ENCODE measurements at places on chromosomes 2 and 18.

GRCh38 chr2:19367326-19367725 is 8.9 kb upstream of the OSR1 start:
- no peak for DNase-seq

DNA sequence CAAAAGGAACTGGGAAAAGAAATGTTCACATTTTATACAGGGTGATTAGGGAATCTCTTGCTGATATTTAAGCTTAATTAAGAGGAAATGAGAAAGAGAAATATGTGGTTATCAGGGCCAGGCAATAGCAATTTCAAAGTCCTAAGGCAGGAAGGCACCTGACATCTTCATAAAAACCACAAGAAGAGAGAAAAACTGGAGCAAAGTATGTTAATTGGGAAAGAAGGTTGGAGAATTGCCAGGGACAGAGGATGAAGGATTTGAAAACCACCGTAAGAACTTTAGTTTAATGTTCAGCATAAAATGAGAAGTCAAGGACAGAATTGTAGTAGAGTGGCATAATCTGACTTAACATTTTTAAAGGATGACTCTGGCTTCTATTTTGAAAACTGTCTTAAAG is 691.8 kb upstream of the NRXN1 start:
- DNase-seq = no peak

DNA sequence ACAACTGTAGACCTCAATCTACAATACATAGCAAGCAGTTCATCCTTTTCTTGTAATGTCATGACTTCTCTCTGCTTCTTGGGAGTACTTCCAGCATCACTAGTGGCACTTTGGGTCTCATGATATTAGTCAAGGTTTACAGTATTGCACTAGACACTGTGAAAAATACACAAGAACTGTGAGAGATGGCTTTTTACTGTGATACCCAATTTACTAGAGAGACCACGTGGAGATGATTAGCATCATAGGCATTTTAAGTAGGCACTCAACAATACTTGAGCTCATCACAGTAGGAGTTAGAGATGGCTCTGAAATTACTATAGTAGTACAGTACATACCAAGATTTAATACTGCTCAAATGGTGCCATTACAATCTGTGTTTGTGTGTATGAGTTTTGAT is 112.8 kb upstream of the EML6 start:
- DNase-seq = no peak

DNA sequence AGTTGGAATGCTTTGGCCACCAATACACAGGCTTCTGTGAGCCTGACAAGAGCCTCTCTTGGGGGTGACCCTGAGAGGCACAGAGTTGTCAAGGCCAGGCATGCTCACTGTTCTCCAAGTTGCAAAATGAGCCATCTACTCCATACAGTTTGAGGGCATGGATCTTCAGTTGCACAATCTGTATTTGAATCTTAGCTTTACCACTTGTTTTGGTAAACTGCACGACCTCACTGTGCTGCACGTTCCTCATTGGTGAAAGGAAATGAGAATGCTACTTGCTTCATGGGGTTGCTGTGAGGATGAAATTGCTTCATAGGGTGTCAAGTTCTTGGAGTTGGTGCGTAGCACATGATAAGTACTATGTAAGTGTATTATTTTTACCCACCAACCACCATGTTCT is 12.0 kb upstream of the HAAO start:
- no peak for DNase-seq

DNA sequence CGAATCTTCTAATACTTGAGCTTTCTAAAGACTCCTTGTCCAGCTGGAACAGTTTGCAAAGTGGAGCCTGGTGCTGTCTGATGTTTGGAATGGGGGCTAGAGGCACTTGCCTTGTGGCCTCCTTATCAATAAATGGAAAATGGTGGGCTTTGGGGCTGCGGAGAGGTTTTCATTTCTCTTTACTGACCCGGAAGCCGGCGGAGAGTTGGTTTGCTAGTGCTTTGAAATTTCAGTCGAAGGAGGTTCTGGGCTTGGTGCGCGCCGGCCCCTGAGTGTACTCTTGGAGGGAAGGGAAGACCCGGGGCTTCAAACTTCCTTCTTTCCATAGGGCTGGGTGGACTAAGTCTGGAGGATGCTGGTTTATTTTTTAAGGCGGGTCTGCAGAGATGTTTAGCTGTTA is 714 bp downstream of the RPIA start:
- peak; percentile 48 for DNase-seq

Data from KG1 (cell line).